ENCODE measurements at places on chromosomes 11 and 22.
A peak's percentile ranks its signal among the peaks of the same experiment; 100 is the strongest.

DNA sequence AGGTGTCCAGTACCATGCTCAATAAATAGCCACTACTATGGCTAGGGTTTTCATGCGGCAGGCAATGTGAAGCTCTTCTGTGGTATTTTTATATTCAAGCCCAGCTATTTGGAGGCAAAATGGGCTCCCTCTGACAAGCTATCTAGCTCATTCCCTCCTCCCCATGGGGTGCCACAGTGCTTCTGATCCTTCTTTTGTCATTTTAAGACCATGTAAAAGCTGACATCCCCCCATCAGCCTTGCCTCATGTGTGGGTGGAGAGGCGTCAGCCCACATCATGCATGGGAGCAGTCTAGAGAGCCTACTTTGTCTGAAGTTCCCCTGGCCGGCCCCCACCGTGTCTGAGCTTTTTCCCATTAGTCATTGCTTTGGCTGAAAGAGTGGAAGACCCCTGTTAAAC lies 59.8 kb downstream of the NAV2 start:
- DNase-seq = no peak

DNA sequence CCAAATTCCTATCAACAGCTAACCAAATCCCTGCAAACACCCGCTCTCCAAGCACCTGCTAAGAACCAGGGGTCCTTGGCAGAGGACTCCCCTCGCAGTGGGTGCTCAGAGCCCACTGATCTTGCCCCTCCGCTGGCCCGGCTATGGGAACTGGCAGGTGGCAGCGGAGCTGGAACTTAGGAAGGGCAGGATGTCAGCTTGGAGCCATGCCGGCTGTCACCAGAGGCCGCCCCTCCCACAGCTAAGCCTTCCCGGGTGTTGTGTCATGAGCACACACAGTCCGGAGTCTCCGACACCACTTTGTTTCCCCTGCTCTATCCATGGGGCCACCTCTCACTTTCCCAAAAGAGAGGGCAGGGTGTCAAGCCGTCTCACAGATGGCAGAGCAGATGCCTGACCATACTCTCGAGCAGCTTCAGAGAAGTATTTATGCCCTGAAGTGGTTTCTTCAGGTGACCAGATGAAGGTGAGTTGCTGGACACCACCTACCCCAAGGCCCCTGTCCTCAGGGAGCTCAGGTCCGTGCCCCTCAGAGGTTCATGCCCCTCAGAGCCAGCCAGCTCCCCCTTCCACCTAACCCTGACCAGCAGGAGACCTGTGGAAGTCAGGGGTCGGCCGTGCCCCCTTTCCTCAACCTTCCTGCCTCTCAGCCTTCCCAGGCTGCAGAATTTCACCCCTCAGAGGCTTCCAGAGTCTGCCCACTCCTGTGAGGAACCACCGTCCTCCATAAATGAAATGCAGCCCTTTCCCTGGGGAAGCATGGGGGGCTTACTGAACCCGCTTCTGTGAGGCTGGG lies 545.7 kb upstream of the B3GAT1 start:
- no peak for DNase-seq

DNA sequence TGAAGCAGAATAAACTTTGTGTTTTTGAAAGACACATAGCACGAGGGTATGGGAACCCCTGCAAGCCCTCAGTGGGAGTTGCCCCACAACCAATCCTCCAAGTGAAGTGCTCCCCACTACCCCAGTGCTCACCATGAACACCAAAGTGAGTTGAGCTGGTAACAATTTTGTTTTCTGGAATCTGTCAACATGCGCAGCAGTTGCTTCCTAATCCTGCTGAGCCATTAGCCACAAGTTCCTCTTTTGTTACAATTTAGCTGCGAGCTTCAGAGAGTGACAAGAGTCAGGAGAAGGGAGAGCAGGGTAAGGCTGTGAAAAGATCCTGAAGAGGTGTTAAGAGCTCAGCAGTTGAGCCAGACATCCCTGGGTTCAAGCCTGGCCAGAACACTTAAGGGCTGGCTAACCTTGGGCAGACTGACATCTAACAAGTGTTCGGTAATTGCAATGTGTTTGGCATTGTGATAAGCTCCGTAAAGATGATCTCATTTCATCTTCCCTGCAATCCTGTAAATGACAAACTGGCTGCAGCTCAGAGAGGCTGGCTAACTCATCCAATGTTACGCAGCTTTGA lies 24.1 kb upstream of the ASPHD2 start:
- peak; percentile 81 for DNase-seq

DNA sequence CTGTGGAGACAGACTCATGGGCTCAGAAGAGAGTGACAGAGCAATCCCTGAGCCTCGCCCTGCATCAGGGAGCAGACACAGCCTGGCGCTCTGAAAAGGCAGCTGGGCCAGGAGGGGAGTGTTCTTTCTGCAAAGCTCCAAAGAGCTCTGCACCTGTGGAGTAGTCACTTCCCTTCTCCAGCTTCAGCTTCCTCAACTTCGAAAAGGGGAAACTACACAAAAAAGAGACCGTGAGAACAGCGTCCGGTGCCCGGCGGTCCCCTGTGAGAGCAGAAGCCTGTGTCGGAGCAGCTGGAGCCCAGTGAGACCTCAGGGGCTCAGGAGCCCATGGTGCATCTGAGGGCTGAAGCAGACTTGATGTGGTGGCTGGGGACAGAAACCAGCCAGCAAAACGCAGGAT lies 35.1 kb downstream of the TP53I11 start:
- peak; percentile 83 for DNase-seq

GRCh38 chr11:1549338-1550330 lies 22.4 kb downstream of the DUSP8 start:
- no peak for DNase-seq

DNA sequence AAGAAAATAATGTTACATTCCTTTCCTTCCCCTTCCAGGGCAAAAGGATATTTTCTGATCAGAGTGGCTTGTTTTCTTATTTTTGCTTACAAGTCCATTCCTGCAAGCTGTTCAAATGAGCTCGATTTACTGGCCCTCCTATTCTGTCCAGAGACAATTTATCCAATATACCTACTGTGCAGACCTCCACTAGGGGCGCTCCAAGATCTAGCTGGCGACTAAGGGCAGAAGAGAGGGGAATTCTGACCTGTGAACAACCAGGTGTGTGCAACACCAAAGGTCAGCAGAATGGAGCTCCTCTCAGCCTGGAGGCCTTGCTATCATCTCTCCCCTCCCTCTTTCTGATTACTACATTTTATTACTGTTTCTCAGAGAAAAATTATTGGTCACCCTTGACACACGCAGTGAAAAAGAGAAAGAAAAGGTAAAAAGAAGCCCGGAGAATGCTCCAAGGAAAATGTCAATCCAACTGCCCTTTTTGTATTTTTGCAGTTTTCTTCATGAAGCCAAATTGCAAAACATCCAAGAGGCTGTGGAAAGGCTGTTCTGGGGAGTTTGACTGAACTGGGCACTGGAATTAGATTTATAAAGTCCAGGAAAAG lies 3.2 kb downstream of the SEZ6L start:
- DNase-seq = no peak

GRCh38 chr11:69969890-69970784 lies 108.0 kb upstream of the ANO1 start:
- DNase-seq = no peak

DNA sequence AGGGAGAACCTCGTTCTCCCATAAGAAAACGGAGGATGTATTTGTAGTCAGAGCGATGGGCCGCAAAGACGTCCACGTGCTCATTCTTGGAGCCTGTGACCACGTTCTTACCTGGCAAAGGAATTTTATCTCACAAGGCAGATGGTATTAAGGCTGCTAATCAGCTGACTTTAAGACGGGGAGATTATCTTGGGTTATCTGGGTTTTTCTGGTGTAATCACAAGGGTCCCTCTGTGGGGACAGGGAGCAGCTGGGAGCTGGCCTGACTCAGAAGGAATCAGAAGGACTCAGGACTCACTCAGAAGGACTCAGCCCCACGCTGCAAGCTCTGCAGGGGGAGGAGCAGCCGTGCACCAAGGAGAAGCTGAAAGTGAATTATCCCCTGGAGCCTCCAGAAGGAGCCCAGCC lies 7.5 kb upstream of the SIGIRR start:
- no peak for DNase-seq

DNA sequence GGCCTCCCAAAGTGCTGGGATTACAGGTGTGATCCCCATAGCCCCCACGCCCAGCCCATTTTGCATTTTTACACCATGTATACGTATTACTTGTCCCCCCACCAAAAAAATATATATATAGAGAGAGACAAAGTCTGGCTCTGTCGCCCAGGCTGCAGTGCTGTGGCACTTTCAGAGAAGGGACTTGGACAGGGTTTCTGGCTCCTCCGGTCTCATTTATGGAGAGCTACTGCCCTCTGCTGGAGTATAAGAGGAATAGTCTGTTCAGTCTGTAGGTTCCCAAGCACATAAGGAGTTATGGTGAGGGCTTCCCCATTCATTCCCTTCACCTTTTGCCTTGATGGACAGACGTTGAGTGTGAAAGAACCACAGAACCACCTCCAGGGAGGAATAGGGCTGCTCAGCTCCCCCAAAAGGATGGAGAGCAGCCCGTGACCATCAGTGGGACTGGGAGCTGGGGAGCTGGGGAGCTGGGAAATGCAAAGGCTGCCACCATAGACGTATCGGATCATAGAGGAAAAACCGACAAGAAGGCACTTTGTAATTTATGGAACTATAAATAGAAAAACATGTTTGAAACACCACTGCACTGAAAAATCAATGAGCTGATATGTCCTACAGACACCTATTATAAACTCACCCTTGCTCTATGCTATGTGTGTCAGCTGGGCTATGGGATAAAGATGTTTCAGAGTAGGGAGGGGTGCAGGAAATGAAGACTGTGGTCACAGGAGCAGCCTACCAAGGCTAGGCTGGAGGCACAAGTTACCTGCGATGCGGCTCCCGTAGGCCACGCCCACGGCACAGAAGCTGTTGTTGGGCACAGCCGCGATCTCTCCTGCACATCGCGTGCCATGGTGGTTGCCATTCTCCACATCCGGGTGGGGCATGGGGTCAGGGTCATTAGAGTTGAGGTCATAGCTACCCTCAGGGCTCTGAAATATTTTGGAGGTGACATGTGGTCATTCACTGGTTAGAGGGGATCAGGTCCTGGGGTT lies 5.2 kb downstream of the PCSK7 start:
- peak; percentile 56 for DNase-seq

DNA sequence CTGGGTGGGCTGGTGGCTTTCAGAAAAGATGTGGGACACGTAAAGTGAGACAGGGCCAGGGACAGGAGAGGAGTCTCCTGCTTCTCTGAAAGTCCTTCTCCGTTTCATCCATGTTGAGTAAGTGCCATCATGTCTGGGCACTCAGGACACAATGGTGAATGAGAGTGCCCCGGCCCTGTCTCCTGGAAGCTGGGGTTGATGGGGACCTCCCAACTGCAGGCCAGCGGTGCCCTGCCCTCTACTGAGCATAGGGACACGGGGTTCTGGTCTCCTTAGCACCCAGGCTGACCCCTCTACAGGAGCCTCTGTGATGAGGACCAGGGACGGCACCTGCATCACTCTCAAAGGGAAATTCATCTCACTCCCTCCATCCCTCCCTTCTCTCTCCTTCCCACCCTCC lies 772.3 kb downstream of the BRD1 start:
- DNase-seq = no peak

DNA sequence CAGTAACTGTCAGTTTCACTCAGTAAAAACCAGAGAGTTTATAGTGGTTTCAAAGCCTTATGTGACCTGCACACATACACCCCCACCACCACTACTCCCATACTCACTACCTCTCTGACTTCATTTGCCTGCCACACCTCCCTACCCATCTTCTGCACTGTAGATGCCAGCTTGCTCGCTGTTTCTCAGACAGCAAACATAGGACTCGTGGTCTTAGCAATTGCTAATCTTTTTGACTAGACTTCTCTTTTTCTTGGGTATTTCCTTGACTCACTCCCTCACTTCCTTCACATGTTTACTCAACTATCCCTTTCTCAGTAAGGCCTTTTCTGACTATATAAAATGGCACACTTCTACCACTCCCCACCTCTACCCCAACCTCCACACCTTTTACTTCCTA lies 27.8 kb downstream of the CEP295 start:
- DNase-seq = no peak

DNA sequence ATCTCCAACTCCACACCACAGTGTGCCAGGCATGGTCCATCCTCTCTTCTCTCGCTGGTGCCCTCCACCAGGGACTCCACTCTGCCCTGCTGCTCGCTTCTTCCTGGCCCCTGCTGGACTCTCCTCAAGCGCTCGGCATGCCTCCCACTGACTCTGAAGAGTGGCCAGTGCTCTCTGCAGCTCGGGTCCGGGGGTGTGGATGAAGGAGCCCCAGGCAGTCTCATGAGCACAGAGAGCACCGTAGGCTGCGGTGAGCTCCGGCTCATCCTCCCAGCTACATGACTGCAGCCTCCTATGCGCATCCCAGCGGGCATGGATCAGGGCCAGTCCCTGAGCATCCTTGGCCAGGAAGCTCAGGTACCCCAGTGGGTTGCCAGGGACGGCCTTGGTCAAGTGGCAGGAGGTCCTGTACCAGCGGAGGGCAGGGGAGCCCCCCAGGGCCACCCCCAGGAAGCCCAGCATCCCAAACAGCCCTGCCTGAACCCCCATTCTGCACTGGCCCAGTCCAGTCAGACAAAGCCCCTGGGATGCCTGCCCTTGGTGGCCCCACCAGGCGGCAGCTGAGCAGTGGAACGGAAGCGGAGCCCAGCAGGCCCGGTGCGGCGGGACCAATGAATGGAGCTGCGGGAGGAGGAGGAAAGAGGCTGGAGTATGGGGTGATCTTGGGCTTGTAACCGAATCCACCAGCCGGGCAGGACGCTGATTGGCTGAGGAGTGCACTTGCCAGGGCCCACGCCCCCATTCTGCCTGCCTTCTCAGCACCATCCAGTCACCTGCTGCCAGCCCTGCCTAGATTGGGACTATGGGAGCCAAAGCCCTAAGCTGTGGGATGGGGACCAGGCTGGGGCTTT lies at the start of gene PLA2G3:
PLA2G3 (minus strand) TSS at position 643 of the 851 bp plus-strand sequence; CDS start at position 489, 154 bp downstream.
- DNase-seq = no peak

GRCh38 chr11:35593143-35593542 lies 25.1 kb upstream of the FJX1 start:
- DNase-seq = no peak

GRCh38 chr11:65539744-65540289 lies 14.9 kb downstream of the SCYL1 start:
- no peak for DNase-seq

- peak; percentile 10 for DNase-seq
These were observed 555.8 kb downstream of the BUD13 start for GRCh38 chr11:116217006-116217405.

DNA sequence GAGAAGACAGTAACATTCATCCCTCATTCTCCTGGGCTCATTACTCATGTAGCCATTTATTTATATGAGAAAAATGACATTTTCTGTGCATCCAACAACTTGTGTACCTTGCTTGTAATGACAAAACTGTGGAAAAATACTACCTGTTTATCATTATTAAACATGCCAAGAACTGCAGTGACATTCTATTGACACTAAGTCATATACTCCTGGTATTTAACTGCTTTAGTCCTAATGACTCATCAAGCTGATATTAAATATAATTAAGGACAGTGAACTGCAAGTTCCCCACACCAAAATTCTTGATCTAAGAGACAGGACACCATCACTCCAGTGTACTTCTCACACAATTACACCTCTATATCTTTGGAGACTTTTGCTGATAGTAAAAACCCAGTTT lies 1328.7 kb upstream of the RAG2 start:
- DNase-seq = no peak

DNA sequence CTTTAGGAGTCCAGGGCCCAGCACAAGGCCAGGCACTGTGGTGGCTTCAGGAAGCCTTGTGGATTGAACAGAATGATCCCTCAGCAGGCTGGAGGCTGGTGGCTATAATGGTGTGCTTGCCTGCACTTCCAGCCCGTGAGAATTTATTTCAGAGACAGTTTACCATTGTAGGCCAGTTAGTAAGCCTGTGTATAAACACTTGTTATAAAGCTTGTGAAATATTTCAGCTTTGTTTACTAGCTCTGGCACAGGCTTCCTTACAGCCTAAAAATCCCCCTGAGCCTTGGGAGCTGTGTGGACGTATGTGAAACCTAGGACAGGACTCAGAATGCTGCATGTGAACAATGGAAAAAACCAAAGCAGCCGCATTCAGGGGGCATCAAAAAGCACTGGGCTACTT lies 26.6 kb upstream of the ACER3 start:
- DNase-seq = no peak

Data from HL-60 (cell line).